Right atrium auricular region (tissue), 2 donors: ENCODE measurements at places on chromosomes 4 and X. TPM values are rescaled to one million over a fixed set of nuclear protein-coding genes. Genes with fewer than 3 reads are reported as not detected.

Gene MAGEA12
- not detected for total RNA-seq

Gene EDNRA
- 72.7 TPM for total RNA-seq

Gene PTPN13
- total RNA-seq = 12.1 TPM

Gene UGT2B15
- total RNA-seq = not detected

Gene PABPC4L
- total RNA-seq = 1.3 TPM

Gene GABRA4
- total RNA-seq = 0.55 TPM

Gene CXCL11
- not detected for total RNA-seq

Gene MAGEA11
- not detected for total RNA-seq

Gene COL4A5
- 35.5 TPM for total RNA-seq

- no peak for DNase-seq
These were observed 33.4 kb downstream of the SYTL4 start for GRCh38 chrX:100698551-100698950.

GRCh38 chrX:155718972-155719586, 106.3 kb upstream of the TMLHE start:
- no peak for DNase-seq

DNA sequence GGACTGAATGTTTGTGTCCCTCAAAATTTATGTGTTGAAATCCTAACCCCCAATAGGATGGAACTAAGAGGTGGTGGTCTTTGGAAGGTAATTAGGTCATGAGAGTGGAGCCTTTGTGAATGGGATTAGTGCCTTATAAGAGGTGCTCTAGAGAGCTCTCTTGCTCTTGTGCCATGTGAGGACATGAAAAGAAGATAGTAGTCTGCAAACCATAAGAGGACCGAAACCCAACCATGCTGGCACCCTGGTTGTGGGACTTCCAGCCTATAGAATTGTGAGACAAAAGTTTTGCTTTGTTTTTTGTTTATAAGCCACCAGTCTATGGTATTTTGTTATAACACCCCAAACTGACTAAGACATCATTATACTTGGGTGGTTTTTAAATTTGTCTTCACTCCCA, 417.1 kb downstream of the ANKRD50 start:
- DNase-seq = no peak

DNA sequence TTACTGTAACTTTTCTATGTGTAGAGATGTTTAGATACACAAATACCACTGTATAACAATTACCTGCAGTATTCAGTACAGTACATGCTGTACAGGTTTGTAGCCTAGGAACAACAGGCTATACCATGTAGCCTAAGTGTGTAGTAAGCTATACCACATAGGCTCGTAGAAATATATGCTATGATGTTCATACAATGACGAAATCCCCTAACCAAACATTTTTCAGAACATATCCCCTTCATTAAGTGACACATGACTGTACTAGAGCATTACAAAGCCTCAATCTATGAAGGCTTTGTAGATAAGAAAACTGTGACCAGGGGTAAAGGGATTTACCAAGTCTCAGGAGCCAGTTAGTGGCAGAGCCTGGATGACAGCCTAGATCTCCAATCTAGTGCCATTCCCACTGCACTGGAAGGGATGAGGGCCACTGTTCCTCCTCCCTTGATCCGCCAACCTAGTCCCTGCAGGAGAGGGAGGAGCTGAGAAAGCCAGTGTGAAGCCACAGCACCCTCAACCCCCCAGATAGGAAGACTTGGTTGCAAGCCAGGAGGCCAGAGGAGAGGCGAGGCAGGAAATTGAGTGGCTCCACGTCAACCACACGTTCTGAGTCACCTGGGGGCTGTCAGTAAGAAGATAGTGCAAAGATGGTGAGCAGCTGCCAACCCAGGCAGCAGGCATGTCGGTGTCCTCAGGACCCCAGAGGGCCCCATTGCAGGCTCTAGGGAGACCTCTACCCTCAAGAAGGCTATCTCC, 227.7 kb downstream of the BCOR start:
- no peak for DNase-seq

DNA sequence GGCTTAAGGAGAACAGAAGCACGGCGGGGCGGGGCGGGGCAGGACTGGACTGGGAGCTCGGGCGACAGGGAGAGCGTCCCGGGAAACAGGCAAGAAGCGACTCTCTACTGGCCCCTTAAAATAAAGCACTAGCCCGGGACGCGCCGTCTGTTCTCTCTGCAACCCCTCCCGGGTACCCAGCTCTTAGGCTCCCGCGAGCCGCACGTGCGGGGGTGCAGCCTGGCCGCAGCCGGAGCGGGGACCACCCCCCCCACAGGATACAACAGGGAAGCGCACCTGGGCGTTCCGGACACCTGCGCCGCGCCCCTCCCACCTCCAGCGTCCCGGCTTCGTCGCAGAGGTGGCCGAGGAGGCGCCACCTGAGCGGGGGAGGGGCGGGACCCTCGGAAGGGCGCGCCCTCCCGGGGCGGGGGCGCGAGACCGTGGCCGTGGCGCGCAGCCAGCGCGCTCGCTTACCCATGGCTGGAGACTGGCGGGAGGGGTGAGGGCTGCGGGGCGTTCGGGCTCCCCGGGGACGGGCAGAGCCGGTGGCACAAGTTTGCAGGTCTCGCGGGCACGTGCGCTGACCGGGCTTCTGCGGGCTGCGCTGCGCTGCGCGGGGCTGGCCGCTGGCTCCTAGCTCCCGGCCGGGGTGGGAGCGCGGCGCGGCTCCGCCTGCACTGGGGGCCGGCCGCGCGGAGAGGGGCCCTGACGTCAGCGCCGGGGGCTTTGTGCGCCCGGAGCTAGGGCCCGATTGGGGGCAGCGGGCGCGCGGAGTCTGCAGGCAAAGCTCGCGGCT, 91.5 kb downstream of the GEMIN8 start:
- DNase-seq = no peak

GRCh38 chr4:175674219-175674618, 137.8 kb downstream of the GPM6A start:
- DNase-seq = no peak

DNA sequence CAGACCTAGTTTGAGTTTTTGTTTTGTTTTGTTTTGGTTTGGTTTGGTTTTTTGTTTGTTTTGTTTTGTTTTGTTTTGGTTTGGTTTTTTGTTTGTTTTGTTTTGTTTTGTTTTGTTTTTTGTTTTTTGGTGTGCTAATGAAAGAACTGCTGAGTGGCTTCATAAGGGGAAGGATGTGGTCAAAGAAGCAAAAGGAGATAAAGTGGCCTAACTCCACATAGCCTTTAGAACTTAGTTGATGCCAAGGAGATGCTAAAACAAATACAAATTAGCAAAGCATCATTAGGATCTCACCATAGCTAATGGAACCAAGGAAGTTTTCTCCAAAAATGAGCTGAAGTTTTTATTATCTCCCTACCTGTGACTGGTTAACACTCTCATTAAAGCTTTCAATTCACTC, 44.6 kb upstream of the TMEM164 start:
- DNase-seq = no peak

GRCh38 chrX:110218591-110218990, 99.3 kb downstream of the AMMECR1 start:
- DNase-seq = no peak

- peak; percentile 32 for DNase-seq
These were observed 104.4 kb upstream of the MAMLD1 start for GRCh38 chrX:150258463-150259430.

GRCh38 chrX:47704736-47705135, 45.8 kb upstream of the UXT start:
- DNase-seq = no peak

DNA sequence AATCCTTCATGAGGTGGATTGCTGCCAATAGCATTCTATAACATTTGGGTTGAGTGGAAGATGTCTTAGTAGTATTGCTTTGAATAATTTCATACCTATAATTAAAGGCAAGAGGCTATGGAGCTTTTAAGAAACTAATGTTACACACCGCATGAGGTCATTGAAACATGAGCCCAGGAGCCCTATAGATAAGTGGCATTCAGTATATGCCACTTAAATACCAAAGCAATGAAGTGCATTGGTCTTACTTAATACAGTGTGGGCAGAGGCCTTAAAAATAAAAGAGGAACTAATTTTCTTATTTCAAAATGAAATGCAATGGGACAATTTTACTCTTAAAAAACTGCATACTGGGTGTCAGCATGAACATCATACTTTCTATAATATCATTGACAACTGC, 47.5 kb downstream of the SPATA18 start:
- DNase-seq = no peak

- DNase-seq = no peak
These were observed 1.2 kb downstream of the UGDH start for GRCh38 chr4:39525822-39526690.

DNA sequence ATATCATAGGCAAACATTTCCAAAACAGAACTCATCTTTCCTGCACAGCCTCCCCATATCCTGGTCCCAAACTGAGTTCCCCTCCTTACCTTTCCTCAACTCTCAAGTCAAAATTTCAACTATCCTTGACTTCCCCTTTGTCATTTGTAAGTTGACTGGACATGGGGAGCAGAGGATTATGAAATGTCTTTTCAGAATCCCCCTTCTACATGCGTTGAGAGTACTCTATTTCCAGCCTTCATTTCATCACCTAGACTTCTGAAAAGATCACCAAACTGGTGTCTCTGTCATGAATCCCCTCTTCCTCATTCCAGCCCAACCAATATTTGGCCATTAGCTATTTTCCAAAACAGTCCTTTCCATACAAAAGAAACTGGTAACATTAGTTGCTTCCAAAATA, 95.2 kb downstream of the SYNPO2 start:
- DNase-seq = no peak

DNA sequence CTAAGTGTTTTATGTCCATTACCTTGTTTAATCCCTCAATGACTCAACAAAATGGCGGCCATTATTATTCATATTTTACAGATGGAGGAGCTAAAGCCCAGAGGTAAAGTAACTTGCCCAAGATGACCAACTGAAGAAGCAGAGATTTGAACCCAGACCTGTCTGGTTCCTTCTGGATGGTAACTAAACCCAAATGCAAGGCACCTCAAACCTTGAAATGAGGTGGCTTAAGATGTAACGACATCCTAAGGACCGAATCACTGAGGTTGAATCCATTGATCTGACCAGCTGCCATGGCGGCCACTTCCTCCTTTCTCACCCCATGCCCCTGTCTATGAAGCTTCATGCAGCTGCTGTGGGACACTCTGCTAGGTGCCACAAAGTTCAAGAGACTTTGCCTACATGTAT, 932 bp downstream of the TLR10 start:
- no peak for DNase-seq

DNA sequence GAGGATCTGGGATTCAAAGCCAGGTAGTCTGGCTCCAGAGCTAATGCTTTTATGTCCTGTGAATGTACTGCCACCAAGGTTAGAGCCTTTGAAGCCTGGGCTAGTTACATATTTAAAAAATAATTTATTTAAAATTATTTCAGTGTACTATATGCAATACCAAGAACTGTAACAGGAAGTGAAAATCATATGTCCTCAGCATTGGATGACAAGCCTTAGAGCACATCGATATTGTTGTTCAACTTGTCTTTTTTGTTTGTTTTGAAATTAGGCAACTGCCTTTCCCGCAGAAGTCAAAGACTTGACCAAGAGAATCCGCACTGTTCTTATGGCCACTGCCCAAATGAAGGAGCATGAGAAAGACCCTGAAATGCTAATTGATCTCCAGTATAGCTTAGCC, 73.1 kb upstream of the IL13RA1 start:
- no peak for DNase-seq

GRCh38 chr4:127196655-127197352, 436.0 kb upstream of the INTU start:
- no peak for DNase-seq

GRCh38 chr4:145490361-145490760, 8.7 kb downstream of the SMAD1 start:
- no peak for DNase-seq

DNA sequence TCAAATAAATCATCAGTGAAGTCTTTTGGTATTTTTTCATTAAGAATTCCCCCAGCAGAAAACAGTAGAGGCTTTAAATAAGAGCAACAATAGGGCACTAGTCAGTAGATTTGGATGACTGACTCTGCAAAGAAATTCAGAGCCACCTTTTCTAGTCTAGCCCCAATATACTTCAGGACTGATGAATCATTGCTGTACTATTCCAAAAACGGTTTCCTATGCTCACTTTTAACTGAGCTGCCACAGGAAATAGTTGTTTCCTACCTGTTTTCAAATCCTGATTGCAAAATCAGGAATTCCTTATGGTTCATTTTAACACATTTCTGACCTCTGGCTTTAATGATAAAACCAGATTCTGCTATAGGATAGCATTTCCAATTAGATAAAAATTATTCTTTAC, 171.6 kb downstream of the NR3C2 start:
- no peak for DNase-seq

DNA sequence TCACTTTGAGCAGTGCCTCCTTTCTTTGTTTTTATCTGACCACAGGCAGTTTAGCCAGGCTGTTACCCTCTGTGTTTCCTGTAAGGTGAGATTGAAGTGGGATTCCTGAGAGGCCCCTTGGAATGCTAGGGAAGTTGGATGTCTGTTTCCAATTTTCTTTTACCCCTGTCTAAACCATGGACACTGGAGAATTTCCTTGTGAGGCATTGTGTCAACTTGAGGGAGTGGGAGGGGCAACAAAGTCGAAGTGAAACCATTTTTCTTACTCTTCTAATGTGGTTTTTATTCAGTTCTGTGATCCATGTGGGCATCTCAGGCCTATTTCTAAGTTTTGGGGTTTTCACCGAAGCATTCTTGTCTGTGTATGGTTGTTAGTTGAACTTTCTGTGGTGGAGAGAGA, 296.1 kb upstream of the UGT8 start:
- no peak for DNase-seq

GRCh38 chrX:74545880-74546523, 68.4 kb downstream of the RLIM start:
- peak; percentile 40 for DNase-seq

DNA sequence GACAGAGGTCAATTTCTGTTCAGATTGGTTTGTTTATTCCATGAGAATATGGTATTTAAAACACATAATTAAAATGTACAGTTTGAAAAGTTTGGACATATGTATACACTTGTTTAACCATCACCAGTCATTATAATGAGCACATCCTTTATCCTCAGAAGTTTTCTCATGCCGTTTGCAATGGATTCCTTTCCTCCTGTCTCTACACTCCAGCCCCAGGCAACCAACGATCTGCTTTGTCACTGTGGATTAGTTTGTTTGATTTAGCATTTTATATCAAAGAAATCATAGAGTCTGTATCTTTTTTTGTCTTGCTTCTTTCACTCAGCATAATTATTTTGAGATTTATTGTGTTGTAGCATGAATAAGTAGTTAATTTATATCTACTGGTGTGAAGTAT, 243.0 kb upstream of the TRAM1L1 start:
- DNase-seq = no peak

- no peak for DNase-seq
These were observed 180.1 kb downstream of the SMIM20 start for GRCh38 chr4:26094076-26094475.

GRCh38 chr4:72631296-72631695, 62.3 kb upstream of the ADAMTS3 start:
- DNase-seq = no peak
